GM04504 (cell line): ENCODE measurements at places on chromosomes 16 and 17.

DNA sequence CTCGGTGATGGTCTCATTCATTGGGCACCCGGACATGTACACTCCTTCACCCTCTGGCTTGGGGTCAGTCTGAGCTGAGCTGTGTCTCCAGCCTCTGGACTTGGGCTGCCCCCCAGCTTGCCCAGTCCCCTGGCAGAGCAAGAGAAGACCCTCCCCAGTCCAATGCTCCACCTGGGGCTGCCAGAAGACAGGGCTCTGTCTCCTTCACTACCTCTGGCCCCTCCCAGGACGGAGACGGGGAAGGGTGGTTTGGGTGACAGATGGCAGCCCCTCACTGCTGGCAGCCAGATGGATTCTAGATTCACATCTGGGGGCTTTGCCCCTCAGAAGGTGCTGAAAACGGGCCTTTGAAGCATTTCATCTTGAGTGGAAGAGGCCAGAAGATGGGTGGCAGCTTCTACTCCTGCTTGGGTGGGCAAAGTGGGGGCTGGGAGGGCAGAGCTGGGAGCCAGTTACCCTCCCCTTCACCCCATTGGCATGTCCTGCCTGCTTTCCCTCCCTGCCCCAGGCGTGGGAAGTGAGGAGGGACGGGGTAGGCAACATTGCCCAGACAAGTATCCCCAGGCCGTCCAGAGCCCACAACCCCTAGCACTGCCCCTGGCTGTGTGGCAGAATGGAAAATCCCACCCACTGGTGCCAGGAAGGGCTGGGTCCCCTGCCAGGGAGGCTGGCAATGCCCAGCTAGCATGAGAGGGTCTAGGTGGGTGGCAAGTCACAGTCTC lies 13.9 kb downstream of the NGFR start:
- no peak for DNase-seq

DNA sequence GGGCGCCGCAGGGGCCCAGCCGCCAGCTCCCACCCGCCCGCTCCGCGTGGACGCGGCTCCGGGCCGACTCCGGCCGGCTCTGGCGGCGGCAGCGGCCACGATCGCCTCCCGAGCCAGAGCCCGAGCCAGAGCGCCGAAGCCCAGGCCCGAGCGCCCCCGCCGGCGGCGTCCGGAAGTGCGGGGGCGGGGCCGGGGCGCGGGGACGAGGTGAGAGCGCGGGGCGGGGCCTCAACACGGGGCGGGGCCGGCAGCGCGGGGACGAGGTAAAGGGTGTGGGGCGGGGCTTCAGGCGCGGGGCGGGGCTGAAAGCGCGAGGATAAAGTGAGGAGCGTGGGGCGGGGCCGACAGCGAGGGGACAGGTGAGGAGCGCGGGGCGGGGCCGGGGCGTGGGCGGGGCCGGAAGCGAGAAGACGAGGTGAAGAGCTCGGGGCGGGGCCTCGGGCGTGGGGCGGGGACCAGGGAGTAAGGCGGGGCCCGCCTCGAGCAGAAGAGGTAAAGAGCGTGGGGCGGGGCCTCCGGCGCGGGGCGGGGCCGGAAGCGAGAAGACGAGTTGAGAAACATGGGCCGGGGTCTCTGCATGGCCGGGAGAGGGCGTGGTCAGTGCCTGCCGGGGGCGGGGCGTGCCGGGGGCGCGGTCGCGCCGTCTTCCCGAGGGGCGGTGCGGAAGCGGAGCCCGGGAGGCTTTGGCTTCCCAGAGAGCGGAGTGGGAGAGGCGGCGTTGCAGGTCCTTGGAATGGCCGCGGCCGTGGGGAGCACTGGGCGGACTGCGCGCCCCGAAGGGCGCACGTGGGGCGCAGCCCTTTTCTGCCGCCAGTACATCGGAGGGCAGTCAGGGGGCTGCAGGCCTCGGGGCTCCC lies at the start of gene AXIN1:
Gene AXIN1 (minus strand): TSS at position 177 of the 857 bp plus-strand sequence. CDS start 5,698 bp downstream, outside the sequence.
- DNase-seq = peak; percentile 75

DNA sequence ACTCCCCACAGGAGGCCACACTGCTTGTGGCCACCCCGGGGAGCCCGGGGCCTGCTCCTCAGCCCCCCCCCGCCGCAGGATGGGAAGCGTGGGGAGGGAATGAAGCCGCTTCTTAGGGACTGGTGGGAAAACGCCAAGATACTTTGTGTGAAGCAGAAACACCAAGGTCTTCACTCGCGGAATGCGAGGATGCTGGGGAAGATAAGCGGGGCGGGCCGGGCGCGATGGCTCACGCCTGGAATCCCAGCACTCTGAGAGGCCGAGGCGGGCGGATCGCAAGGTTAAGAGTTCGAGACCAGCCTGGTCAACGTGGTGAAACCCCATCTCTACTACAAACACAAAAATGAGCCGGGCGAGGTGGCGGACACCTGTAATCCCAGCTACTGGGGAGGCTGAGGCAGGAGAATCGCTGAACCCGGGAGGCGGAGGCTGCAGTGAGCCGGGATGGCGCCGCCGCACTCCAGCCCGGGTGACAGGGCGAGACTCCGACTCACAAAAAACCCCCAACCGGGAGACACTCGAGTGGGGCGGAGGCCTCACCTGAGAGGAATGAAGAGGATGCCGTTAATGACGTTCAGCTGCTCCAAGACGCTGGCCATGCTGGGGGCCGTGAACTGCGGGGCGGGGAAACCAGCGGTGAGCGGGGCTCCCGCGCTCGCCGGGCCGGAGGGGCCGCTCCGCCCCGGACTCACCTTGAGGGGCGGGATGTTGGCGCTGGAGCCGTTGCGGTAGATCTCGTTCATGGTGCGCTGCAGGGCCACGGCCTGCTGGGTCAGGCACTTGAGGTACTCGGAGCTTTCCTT lies 20.3 kb downstream of the CLUH start:
- DNase-seq = no peak

- DNase-seq = no peak
Measured at GRCh38 chr16:80298676-80299075, 242.1 kb upstream of the DYNLRB2 start.

- DNase-seq = no peak
Measured at GRCh38 chr16:56918467-56919012, 13.4 kb upstream of the HERPUD1 start.

DNA sequence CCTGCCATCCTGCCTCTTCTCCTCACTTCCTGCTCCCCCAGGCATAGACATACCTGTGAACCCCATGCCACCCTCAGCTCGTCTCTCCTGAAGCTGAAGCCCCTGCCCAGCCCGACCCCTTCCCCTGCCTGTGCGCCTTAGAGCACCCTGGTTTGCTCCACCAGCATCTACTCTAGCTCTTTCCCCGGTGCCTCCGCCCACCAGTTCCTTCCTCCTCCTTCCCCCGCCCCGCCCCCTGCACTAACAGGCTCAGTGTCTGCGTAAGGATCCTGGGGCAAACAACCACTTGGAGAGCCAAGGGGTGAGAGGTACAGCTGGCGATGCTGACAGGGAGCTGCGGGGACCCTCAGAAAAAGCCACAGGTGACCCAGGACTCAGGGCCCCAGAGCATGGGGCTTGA lies 1.9 kb downstream of the GPR142 start:
- no peak for DNase-seq

GRCh38 chr16:66552286-66553177 lies at the start of gene CKLF:
Gene CKLF, plus strand, starts transcription at chr16:66552576. Its CDS starts 140 bp downstream, at chr16:66552716.
- peak; percentile 72 for DNase-seq

DNA sequence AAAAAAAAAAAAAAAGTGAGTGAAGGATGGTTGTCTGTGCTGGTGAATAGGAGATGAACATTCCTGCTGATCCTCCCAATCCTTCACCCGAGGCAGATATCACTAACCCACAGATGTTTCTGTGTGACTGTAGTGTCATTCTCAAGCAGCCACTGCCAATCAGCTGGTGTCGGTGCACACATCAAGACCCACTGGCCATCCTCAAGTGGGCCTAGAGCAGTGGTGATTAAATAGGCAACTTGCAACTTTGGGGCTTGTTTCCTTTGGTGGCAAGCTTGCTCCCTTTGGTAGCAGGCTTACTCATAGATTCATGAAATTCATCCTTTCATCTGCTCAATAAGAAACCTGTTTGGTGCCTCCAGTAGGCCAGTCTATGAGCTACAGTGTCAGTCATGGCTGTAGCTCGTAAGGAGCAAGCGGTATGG lies 51.1 kb upstream of the LGALS9 start:
- DNase-seq = no peak

DNA sequence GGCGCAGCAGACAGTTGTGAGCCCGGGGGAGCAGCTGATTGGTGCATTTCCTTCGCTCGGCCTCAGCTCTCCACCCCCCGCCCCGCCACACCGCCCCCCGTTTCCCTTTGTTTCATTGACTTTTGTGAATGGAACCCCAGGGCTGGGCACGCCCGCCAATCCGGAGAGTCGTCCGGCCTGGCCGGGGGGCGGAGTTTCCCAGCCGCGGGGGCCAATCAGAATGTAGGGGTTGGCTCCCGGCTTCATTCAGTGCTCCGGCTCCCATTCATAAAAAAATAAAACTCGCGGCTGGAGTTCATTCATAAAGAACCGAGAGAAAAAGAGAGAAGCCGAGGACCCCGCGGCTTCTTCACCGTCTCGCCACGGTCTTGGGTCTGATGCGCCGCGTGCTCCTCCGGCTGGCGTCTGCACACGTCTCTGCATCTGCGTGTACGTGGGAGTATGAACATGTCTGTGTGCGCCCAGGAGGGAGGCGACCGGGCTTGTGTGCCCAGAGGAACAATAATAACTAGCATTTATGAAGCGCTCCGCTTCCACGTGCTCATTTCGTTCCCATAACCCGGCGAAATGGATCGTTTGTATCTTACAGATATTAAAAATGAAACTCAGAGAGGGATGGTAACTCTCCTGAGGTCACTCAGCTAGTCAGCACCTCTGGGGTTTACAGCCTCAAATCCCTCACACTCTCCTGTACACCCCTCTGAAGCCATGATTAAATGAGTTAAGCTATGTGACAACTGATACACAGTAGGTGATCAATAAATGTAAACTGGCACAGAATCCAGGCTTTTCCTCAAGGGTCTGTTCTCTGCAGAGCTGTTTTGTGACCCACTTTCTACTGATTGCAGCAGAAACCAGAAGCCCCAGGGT lies at the start of gene ETV4:
Gene ETV4 (minus strand): TSS at position 22 of the 870 bp plus-strand sequence. CDS start 723 bp downstream, outside the sequence.
- DNase-seq = peak; percentile 76

DNA sequence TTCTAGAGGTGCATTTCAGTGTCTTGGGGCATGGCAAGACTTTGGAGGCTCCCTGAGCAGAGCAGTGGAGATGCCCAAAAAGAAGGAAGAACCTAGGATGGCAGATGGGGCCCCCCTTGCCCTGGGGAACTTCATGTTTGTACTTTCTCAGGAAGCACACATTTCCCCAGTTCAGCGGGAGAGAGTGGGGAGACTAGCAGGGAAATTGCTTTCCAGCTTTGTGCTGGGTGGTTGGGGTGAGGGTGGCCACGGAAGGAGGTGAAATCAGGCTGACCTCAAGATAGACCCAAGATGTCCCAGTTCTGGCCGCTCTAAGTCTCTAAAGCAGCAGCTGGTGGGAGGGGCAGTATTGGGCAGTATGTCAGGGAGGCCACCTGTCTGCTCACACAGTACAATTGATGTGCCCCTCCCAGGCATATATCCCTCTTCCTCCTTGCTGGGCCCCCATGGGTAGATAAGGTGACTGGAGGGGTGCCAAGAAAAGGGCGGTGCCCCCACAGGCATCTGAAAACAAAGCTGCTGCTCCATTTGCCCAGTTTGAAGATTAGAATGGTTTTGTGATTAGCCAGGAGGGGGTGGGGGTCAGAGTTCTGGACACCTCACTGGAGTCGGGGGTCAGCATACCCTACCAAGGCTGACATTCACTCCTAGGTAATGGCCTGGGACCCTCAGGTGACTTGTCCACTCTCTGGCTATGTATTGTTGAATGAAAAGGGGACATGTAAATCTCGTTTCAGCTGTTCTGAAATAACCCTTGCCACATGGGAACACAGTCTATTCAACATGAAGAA lies 17.1 kb upstream of the NAGLU start:
- DNase-seq = no peak

DNA sequence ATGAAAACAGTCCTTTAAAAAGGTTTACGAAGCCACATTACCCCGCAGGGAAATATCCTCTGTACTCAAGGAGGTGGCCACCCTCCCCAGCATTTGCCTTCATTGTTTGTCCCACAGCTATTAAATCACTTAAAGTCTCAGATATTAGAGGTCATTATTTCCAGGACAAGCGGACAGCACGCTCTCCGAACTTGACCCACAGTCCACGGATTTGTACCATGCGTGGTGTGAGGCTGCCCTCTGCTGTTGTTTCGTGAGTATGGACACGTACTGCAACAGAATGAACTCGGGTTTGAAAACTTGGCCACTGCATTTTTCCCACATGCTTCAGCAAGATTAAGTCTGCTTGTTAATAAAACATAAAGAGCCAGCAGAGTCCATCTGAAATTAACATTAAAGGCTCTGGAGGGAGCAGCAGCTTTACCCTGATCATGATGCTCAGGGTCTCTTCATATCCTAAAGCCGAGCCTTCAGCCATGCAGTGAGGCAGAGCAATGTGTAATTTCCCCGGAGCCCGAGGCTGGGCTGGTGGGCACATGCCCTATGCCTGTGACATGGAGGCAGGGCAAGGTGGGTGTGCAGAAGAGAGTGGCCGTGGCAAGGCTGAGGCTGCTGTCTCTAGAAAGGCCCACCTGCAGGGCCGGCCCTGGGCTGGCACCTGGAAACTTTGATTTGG lies 19.7 kb downstream of the MEAK7 start:
- peak; percentile 36 for DNase-seq

DNA sequence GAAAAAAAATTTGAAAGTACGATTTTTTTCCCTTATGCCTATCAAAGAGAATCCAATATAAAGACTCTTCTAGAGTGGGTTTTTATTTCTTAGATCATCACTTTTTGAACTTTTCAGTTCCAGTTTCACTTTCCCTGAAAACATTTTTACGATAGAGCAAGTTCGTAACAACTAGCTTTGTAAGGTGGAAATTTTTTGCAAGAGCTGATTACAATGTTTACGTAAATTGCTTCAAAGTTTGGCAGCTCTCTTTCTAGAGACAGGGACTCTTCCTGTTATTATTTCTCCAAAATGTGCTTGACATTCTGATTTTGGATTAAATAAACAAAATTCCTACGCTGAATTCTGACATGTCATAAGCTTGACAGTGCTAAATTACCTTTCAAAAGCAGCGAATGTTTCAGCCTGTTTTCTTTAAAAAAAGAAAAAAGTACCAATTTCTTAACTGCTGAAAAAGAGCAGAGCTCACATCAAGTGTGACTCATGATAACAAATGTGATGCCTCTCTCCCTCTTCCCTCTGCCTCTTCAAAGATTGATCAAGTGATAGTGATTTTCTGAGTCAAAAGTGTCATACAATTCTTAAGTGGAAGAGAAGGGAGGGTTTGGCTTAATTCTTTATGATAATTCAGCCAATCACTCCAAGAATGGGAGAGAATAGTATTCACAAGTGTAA lies 175.2 kb downstream of the KCNJ2 start:
- no peak for DNase-seq

DNA sequence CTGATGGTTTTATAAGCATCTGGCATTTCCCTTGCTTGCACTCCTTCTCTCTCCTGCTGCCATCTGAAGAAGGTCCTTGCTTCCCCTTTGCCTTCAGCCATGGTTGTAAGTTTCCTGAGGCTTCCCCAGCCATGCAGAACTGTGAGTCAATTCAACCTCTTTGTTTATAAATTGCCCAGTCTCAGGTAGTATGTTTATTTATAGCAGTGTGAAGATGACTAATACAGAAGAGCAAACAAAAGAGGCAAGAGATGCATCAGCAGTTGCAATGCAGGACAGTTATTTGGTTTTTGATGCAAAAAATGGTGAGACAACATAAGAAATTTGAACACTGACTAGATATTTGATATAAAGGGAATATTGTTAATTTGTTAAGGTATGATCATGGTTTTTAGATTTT lies 16.8 kb downstream of the TMEM100 start:
- DNase-seq = no peak
